ENCODE measurements at places on chromosomes 12 and 14.
A peak's percentile ranks its signal among the peaks of the same experiment; 100 is the strongest.

- DNase-seq: no peak
Observed at GRCh38 chr12:2214411-2214810, 161.6 kb downstream of the CACNA1C start.

DNA sequence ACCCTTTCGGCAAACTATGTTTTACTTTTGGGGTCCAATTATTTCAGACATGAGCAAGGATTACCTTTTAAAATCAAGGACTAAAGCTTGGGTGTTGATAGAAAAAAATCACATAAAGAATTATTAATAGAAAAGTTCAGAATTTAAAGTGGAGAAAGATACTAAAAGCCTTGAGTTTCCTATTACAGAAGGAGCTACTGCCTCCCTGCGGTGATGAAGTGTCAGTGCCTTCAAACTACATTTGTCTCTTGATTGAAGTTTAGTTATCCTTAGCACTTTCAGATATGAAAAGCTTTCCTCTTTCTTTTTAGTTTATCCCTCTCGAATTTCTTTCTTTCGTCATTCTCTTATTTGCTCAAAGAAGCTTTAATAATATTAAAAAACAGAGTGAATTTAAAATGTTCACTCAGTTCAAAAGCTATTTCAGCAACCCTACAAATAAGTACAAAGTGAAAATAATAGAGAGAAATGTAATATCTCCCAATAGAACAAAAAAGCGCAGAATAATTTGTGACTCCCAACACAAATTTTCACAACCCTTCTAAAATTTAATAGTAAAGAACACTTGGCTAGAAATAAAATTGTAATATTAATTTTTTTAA is 87.6 kb downstream of the SEC23A start:
- DNase-seq: peak; percentile 38

- DNase-seq: no peak
Observed at GRCh38 chr14:103974575-103974974, 32.2 kb upstream of the RD3L start.

DNA sequence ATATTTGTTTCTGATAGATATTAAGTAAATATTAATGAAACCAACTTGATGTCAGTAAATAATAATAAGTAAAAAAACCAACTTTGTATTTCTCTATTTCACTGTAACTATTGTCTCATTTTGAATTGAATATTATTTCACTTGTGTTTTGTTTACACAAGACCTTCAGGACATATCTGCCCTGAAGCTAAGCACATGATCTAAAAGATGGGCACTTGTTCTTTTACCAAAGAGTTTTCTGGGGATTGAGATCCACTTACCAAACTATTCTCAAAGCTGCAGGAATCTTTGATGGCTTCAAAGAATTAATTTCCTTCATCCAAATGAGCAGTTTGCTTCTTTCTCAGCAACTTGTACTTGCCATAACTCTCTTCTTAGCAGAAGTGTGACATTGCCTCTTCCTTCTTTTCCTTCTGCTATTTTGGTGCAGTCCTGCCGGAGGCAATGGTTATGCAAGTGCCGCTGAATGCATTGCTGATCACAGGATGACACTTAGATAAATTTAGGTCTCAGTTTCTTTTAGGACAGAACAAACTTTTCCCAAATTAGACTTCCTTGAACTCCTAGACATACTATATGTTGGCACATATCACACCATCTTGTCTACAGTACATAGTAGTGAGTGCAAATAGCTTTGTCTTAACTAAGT is 9.2 kb downstream of the FAR2 start:
- DNase-seq: no peak

DNA sequence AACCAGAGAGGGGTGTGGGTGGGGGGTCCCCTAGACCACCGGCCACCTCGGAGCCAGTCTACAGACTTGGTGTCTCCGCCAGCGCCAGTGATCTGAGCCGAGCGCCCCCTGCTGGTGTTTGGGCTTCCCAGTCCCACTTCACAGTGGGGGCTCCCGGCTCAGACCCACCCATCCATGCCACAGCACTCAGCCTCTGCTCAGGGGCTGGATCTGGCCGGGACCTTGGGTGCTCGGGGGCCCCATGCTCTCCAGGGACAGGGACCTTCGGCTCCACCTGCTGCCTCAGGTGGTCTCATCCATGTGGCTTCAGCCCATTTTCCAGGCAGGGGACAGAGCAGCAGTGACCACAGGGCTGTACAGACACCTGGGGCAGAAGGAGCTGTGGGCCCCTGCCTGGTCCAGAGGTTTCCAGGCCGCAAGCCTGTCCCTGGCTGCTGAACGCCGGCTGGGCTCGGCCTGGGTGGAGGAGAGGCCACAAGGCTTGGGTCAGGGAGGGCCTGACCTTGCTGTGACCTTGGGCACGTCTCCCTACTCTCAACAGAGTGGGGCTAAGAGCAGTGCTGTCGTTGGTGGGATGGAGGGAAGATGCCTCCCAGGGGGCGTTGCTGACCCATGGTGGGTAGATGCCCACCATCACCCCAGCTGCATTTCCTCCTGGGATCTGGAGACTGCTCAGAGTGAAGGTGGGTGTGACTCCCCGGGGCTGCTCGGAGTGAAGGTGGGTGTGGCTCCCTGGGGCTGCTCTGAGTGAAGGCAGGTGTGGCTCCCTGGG is 86.3 kb downstream of the KIF26A start:
- DNase-seq: no peak

GRCh38 chr14:100409003-100409360 is 85.8 kb downstream of the SLC25A47 start:
- DNase-seq: no peak

DNA sequence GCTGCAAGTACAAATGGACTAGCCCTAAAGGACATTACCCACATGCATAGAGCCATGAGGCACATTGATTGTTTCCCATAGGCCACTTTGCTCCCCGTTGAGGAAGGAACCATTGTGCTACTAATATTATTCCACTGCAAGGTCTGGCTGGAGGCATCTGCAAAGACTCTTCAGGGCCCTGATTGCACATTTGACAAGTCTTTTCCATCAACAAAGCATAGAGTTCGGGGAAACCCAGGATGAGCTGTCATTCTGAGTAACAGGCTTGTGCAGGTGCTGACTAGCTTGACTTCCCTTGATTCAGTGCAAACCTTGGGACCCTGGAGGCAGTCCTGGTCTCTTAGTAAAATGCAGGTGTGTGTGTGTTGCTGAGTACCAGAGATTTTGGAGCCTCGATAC is 73.8 kb downstream of the SUSD6 start:
- DNase-seq: peak; percentile 89

DNA sequence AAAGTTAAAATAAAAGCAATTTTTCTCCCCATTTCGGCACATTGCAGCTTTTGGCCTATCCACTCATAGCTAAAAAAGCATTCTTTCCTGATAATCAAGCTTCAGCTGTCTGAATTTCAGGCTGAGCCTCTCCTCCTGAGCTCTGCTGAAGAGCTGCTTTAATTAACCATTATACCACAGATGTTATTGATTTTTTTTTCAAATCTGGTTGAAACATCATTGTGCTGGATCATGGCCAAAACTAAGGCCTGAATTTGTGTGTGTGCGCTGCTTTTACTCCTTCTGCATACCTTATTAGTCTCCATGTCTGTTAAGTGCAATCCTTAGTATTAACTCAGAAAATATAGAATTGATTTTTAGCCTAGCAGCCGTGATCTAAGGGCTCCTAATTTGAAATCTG is 52.3 kb downstream of the MBIP start:
- DNase-seq: no peak

GRCh38 chr12:1890810-1891209 is 27.6 kb downstream of the CACNA2D4 start:
- DNase-seq: no peak

- DNase-seq: no peak
Observed at GRCh38 chr14:35822501-35822900, 3.6 kb upstream of the BRMS1L start.

GRCh38 chr12:9872162-9872561 is 3.0 kb upstream of the CLEC2B start:
- no peak for DNase-seq

Measured in RWPE1 (cell line).